HT-29 (cell line): ENCODE measurements at places on chromosomes 2 and 18.

DNA sequence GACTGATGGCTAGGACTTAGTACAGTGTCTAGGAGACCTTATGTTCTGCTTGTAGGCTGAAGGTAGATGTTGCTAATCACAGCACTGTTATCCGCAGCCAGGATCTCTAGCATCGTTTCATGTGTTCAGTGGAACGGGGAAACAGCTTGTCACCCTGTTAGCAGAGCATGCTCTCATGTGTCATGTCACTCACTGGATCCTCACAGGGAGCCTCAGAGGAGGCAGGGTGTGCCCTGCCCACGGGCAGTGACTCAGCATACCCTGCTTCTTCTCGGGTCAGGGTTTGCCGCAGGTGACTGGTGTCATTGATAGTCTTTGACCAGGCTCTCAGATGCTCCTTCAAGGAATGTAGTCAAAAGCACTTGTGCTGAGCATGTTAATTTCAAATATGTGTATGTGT lies 44.4 kb downstream of the RPIA start:
- no peak for DNase-seq

GRCh38 chr2:25460261-25460905 lies 118.7 kb upstream of the DNMT3A start:
- DNase-seq, result no peak

GRCh38 chr2:11983870-11984269 lies 237.4 kb downstream of the LPIN1 start:
- DNase-seq, result no peak

GRCh38 chr18:364256-364826 lies 96.5 kb upstream of the THOC1 start:
- DNase-seq, result no peak

DNA sequence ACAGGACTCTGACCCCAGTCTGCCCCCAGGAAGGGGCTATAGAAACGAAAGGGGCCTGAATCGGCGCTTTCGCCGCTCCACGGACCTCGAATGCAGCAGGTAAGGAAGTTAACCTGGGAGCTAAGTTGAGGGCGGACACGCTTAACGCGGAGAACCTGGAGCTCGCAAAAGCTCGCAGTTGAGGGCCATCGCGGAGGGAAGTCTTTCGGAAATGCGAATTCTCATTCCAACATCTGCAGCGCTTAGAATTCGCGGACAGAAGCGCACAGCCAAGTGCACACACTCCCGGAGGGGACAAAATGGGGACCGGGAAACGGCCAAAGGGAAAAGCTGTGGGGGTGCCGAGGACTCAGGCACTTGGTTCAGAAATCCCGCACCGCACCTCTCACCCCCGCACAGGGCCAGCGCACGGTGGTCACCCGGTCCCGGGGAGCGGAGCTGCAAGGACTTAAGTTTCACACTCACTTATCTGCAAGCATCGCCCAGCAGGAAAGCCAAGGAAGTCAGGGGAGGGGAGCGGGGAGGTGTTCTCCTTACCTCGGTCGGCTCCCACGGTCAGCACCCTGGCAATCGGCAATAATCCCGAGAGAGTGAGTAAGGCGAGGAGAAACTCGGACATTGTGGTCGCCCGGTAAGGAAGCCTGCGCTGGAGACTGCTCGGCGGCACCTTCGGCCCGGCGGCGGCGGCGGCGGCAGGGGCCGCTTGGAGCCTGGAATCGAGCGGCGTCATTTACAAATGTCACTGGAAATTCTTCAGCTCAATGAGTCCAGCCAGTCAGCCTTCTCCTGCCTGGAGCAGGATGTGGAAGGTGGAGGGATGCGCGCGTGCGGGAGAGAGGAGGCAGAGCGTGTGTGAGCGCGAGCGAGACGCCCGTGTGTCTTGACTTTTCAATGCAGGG lies 456 bp downstream of the LRP1B start:
- no peak for DNase-seq

DNA sequence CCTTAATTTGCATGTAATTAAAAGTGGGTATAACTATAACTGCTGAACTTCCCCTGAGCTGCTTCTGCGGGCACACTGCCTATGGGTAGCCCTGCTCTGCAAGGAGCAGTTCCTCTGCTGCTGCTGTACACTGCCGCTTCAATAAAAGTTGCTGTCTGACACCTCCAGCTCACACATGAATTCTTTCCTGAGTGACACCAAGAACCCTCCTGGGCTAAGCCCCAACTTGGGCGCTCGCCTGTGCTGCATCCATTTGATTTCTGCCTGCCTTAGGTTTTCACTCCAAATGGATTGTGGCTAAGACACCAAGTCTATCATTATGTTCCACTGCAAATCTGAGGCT lies 215.7 kb downstream of the ANAPC1 start:
- DNase-seq, result no peak

DNA sequence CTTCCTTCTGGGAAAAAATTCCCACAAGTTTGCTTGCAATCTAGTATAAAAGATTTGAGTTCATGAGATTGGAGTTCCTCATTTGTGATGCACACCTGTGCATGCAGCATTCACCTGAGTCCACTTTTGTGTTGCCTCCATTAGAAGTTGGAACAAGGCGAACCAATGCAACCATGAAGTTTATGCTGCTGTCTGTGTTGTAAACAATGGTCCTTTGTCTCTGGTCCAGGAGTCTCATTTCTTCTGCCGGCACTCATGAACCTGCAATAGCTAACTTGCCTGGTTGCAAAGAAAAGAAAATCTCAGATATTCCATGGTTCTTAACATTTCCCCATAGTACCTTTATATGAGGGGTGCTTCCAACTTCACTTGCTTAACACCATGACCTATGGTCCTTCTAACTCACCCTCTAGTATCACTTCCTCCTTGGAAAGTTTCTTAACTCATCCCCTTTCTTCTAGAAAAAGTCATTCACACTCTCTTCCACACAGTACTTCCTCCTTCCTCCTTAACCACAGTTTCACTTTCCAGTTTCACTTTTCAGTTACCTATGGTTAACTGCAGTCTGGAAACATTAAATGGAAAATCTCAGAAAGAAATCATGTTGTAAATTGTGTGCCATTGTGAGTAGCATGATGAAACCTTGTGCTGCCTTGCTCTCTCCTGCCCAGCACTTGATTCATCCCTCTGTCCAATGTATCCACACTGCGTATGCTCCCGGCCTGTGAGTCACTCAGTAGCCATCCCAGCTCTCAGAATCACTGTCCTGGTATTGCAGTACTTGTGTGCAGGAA lies 128.8 kb upstream of the TRIB2 start:
- DNase-seq, result peak; percentile 45

- DNase-seq, result no peak
These were observed 104.6 kb upstream of the KLHL29 start for GRCh38 chr2:23280401-23280800.

- no peak for DNase-seq
These were observed 1.9 kb downstream of the GORASP2 start for GRCh38 chr2:170930991-170931266.

DNA sequence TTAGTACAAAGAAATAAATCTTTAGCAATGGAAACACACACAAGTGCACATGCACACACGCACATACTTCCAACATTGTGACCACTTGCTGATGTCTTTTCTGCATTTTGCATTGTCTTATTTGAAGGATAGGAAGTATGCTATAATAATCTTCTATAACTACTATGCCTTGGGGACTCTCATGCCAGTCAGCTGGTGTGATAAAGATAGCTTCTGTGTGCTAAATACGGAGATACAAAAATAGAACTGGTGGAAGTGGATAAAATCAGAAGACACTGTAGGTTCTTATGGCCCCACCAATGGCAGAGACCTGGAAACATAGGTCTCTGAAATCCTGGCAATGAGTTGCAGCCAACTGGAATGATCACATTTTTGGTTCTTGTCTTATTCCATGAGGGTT lies 31.5 kb upstream of the RASGRP3 start:
- DNase-seq, result no peak

GRCh38 chr2:86439879-86440630 lies 1.1 kb upstream of the KDM3A start:
- no peak for DNase-seq

DNA sequence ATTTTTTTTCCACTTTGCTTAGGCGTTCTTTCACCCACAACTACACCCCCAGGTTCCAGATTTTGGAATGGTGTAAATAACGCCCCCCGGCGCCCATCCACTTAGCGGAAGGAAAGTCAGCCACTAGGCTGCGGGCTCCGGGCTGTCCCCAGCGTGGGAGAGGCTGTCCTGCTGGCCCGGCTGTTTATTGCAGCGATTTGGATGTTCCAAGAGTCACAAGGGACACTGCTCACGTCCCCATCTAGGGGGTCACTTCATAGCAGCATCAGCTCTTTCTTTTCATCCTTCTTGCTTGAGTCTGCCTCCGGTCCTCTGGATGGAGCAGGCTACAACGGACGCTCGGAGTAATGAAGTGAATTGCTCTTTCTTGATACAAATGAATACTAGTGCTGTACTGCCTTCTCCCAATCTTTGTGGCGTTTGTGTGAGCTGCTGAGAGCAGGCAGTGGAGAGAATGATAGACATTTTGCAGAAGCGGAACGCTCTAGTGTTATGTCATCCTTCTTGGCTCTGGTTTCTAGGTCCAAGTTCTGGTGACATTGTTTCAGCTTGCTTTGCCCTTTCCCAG lies 50.7 kb upstream of the PAIP2B start:
- DNase-seq, result peak; percentile 75

DNA sequence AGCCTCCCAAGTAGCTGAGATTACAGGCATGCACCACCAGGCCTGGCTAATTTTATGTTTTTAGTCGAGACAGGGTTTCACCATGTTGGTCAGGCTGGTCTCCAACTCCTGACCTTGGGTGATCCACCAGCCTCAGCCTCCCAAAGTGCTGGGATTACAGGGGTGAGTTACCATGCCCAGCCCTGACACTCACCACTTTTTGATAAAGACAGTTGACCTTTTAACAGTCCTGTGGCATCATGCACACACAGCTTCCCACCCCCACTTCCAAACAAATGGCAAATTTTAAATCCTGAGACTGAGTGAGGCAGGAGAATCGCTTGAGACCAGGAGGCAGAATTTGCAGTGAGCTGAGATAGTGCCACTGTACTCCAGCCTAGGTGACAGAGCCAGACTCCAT lies 6.2 kb upstream of the DNAJB2 start:
- DNase-seq, result no peak

DNA sequence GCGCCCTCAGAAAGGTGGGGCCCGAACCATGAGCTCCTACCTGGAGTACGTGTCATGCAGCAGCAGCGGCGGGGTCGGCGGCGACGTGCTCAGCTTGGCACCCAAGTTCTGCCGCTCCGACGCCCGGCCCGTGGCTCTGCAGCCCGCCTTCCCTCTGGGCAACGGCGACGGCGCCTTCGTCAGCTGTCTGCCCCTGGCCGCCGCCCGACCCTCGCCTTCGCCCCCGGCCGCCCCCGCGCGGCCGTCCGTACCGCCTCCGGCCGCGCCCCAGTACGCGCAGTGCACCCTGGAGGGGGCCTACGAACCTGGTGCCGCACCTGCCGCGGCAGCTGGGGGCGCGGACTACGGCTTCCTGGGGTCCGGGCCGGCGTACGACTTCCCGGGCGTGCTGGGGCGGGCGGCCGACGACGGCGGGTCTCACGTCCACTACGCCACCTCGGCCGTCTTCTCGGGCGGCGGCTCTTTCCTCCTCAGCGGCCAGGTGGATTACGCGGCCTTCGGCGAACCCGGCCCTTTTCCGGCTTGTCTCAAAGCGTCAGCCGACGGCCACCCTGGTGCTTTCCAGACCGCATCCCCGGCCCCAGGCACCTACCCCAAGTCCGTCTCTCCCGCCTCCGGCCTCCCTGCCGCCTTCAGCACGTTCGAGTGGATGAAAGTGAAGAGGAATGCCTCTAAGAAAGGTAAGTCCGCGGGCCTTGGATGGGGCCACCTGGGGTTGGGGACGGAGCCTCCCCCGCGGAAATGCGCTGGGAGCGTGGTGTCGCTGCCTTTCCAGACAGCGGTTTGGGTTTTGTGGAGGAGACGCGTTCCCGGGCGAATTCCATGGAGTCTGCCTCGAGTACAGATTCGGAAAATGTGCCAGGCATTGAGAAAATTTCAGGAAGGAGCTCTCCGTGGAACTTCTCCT lies 559 bp downstream of the HOXD1 start:
- no peak for DNase-seq

DNA sequence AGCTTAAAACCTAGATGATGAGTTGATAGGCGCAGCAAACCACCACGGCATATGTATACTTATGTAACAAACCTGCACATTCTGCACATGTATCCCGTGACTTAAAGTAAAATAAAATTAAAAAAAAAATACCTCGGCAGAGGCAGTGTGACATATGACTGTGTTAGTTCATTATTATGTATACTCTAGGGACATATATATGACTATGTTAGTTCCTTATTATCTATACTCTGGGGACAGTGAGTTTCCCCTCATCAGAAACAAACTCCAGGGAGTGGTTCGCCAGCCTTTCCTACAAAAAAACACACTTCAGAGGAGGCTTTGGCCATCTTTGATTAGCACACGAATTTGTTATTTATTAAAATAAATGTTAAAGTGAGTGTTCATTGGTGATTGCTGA lies 209.5 kb downstream of the PIEZO2 start:
- no peak for DNase-seq

DNA sequence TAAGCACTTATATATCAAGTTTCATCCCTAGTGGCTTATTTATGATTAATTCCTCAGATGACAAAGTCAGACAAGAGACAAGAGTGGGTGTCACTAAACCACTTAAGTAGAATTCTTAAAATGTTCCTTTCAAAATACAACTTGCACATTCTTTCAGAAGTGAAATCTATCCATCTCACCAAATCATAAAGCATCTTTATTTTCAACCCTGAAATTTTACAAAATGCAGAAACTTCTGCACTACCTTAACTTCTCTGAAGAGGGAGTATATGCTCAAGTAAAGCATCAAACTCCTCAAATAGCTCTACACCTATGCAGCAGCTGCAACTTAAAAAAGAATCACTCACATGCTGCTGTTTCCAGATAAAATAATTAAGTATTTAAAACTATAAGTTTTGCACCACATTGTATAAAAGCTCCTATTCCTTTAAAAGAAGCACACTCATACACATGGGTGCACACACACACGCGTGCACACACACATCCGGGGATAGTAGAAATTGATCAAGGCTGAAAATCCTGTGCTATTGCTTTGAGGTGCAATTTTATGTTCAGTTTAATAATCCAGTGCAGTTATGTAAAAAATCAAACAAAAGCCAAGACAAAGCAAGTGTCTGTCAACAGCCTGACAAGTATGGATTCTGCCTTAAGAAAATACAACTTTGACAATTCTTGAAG lies 244.5 kb downstream of the TCF4 start:
- no peak for DNase-seq

GRCh38 chr2:65144571-65144970 lies 14.7 kb upstream of the RAB1A start:
- no peak for DNase-seq

- DNase-seq, result no peak
These were observed 18.1 kb downstream of the LCLAT1 start for GRCh38 chr2:30465171-30465545.

GRCh38 chr2:19331450-19331849 lies 27.0 kb downstream of the OSR1 start:
- no peak for DNase-seq
